Fibroblast of upper back skin (primary cell): ENCODE measurements at places on chromosomes 5 and 9.
A peak's percentile ranks its signal among the peaks of the same experiment; 100 is the strongest.

DNA sequence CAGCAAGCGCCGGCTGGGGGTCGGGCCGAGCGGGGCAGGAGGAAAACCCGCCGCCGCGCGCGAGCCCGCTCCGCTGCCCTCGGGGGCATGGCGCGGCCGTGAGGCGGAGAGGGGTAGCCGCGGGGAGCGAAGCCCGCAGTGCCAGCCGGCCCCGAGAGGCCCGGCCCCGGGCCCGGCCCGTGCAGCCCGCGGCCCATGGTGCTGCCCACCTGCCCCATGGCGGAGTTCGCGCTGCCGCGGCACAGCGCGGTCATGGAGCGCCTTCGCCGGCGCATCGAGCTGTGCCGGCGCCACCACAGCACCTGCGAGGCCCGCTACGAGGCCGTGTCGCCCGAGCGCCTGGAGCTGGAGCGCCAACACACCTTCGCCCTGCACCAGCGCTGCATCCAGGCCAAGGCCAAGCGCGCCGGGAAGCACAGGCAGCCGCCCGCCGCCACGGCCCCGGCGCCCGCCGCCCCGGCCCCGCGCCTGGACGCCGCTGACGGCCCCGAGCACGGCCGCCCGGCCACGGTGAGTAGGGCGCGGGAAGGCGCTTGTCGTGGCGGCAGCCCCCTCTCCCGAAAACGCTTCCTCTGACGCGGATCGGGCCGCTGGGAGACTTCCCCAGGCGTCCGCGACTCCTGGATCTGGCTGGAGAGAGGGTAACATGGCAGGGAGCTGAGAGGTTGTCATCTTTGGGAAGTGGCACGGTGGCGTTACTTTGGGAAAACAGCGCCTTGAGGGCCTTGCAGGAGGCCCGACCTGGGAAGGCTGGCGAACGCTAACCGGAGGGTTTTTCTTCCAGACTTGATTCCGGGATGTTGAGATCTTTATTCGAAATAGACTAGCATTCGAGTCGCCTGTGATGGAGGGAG lies 523 bp downstream of the MAML1 start:
- DNase-seq = peak; percentile 16

DNA sequence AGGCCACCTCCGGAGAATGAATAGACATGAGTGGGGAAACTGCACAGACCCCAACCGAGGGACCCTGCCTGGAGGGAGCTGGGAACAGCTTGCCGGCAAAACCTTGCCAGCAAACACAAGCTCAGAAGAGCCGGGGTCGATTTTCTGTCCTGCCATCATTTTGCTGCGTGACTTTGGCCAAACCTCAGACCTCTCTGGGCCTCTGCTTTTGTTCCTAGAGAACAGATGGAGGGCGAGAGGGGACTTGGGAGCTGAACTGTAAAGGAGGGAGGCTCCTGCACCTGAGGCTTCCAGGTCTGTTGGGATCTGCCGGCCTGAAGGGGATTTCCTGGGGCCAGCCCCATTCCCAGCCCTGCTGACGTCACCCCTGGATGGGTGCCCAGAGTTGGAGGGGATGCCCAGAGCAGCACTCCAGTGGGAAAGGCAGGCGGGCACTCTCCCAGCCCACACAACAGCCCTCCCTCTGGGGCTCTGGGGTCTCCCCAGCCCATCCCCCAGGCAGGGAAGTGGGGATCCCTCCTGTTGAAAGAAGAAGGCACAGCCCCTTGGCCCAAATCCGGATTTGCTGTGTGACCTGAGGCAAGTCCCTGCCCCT lies 40.4 kb upstream of the SYNPO start:
- peak; percentile 77 for DNase-seq

DNA sequence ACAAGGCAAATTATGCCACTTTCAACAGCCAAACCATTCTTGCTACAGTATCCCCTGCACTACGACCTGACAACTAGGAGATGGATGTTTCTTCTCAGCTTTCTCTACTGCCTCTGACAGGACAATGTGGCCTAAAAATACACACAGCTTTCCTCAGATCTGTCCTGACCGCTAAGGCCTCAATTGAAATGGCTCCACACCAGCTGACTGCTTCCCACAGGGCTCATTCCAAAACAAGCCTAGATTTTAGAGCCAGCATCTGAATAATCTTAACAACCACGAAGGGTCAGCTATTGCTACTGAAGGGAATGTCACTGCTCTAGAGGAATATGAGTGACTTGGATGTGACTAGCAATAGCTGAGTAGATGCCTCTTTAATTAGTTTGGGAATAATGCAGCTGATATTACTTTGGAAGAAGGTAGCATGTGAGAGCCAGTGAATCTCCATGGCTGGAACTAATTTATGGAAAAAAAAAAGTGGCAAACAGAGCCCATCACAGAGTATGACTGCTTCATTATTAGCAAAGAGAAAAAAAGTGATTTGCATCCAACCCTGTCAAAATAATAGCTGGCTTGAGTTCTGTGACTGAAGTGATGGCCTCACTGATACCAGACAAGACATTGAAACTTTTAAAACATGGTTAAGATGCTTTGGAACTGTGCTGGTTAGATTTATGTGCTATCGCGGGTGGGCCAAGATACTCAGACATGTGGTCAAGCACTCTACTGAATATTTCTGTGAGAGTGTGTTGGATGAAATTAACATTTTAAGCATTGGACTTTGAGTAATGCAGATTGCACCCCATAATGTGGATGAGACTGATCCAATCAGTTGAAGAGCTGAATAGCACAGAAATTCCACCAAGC lies 450.2 kb downstream of the NR2F1-AS1 start:
- DNase-seq = peak; percentile 32

- DNase-seq = no peak
Measured at GRCh38 chr5:53327811-53328334, 152.6 kb upstream of the FST start.

DNA sequence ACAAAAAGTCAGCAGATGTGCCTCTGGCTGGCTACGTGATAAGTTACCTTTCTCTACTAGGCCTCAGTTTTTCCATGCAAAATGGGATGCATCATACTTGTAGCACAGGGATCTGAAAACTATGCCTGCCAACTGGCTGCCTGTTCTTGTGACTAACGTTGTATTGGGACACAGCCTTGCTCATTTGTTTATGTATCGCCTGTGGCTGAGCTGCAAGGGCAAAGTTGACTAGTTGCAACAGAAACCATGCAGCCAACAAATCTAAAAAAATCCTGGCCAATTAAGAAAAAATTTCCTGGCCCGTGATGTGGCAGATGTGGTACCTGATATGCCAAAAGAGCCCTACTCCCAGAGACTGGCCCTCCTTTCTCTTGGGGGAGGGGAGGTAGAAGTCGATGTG lies 131.3 kb downstream of the SEC61B start:
- DNase-seq = peak; percentile 82

DNA sequence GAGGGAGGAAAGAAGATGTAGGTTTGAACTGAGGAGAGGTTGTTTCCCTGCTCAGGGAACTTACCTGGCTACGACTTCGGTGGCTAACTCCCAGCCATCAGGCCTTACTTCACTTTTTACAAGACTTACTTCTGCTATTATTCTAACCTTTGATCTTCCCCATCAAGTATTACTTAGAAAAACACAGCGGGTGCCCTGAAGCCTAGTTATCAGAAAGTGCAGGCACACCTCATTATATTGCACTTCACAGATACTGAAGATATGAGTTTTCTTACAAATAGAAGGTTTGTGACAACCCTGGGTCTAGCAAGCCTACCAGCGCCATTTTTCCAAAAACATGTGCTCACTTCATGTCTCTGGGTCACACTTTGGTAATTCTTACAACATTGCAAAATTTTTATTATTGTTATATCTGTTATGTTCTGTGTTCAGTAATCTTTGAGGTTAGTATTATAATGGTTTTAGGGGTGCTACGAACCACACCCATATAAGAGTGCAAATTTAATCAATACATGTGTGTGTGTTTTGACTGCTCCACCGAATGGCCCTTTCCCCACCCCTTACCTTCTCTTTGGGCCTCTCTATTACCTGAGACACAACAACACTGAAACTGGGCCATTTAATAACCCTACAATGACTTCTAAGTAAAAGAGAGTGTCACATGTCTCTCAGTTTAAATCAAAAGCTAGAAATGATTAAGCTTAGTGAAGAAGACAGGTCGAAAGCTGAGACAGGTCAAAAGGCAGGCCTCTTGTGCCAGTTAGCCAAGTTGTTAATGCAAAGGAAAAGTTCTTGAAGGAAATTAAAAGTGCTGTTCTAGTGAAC lies 2102.7 kb upstream of the WWC1 start:
- DNase-seq = no peak

DNA sequence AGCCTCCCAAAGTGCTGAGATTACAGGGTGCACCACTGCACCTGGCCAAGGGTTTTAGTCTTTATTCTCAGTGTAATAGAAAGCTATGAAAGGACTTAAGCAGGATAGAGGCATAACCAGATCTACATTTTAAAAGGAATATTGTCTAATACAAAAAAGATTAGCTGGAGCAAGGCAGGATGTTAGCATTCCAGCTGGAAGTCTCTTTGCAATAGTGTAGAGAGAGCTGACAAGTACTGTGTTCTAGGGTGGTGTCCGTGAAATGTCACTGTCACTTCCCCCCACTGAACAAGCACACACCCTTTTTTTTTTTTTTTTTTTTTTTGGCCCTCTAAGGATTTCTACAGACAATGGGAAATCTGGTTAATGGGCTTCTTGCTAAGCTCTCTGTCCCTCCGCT lies 24.2 kb upstream of the DEPDC1B start:
- no peak for DNase-seq

GRCh38 chr5:175248416-175248905 lies 195.5 kb downstream of the DRD1 start:
- DNase-seq = no peak

DNA sequence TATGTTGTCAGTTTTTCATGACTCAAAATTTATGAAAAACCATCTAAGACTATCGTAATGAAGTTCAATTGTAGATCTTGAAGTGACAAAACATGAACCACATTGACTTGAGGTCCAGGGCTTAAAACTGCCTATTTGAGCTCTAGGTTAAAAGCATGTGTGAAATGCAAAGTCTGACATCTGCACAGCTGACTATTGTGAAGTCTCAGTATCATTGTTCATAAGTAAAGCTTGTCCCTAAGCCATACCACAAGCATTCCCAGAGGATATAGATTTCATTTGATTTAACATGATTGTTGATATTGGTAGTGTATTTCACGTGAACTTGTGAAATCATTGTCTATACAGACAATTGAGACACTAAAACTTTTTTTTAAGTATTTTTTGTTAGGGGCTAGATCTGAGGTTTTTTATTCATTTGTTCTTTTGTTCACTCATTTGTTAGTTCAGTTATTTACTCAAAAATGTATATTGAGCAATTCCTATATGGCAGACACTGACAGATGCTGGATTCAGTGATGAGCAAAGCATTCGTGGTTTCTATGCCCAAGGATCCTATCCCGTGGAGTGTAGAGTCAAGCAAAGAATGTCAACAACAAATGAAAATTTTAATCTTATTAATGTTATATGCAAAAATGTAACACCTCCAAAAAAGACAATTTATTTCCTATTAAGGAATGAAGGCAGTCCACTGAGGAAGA lies 485.2 kb downstream of the RAB3C start:
- DNase-seq = peak; percentile 60

DNA sequence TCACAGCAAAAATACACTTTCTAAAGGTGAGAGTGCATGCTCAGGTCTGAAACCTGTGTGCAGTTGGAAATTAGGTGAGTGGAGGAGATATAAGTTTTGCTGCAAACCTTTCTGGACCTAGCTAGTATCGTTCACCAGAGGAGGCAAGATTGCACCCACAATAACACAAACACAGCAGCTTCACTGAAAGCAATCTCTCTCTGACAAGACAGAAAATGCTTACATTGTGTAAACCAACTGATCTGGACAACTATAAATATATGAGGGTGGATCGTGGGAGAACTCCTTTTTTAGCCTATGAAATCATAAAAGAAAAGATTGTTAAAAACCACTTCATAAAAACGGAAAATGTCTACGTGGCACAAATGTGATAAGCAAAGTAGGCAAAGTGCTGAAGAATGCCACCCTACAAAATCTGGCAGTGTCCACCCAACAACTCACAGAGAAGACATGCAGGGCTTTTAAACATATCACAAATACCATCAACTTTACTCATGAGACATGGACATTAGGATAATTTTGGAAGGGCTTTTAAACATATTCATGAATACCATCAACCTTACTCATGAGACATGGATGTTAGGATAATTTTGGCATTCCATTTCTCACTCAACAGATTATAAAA lies 134.3 kb downstream of the CDH18 start:
- peak; percentile 92 for DNase-seq

GRCh38 chr9:5988265-5988664 lies 27.2 kb downstream of the RANBP6 start:
- DNase-seq = no peak

DNA sequence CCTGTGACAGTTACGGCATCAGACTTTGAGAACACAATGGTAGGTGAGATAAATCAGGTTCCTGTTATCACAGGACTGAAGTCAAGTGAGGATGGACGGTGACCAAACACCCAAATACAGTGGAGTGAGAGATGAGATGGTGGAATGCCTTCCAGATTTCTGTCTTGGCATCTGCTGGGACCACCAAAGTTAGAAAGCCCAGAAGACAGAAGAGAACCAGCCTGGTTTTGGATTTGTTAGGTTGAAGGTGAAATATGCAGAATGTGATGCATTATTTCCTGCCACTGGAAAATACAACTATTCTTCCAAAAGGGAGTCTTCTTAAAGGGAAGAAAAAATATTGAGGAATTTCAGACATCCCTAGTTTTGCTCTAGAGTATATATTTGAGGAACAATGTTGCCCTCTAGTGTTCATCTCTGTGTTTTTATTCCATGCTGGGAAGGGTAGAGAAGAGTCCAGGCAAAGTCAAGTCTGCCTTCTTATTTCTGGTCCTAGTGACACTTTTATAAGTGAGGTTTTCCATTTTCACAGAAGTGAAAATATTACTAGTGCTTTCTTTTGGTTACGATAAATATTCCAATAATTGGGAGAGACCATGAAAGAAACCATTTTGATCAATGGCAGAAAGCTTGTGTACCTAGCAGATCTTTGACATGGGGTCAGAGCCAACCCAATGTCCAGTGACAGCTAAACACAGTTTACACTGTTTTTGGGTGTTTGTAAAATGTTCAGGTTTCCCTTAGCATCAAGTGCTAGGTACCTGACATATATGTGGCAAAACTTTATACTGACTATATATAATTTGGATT lies 142.3 kb upstream of the ANKH start:
- peak; percentile 83 for DNase-seq

- DNase-seq = no peak
Measured at GRCh38 chr5:150607105-150607504, 33.4 kb upstream of the SYNPO start.

DNA sequence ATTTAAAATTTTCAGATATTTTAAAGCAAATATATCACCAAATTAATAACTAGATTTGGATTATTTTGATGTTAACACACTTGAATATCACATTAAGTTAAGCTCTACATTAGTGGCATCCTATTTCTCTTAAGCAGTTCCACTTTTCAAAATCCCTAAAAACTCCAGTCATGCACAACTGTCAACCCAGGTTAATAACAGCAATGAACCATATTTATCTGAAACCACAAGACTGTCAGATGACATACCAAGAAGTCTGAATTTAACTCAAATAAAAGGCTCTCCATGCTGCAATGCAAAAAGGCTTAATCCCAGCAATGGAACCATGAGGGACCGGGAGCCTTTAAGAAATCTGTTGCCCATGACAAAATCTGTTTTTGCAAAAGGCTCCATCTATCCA lies 27.5 kb downstream of the FNIP1 start:
- no peak for DNase-seq
